ENCODE measurements at places on chromosomes 3 and 15.

DNA sequence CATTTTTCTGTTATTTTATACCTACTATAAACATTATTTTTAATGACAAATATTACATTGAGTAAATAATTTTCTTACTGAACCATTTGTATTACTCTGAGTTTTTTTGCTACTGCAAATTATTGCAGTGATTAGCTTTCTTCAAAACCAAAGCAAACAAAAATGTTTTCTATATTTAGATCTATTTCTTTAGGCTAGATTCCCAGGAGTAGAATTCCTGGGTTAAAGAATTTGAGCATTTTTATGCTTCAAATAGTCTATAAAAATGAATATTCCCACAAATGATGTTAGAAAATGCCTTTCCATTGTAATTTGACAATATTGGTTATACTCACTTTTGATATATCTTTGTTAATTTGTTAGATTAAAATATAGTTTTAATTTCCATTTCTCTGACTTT is 76.8 kb downstream of the LEKR1 start:
- DNase-seq = no peak

- no peak for DNase-seq
Measured at GRCh38 chr3:158830391-158830790, 28.5 kb downstream of the MFSD1 start.

DNA sequence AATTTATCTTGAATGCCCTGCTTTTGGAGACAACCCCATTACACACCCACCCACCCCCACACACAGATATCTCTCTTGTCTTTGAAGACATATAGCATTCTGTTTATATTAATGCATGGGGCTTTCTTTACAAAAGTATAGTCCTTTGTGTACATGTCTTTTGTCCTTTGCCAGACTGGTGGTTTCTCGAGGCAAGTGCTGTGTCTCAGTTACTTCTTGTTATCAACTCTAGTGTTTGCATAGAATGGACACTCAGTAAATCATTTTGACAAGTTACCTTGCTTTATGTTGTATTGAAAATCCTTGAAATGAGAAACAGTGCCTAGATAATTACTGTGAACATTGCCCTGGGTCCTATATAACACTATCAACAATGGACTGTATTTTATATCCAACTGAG is 33.9 kb downstream of the KBTBD8 start:
- no peak for DNase-seq

GRCh38 chr3:126129398-126129891 is 45.5 kb upstream of the SLC41A3 start:
- no peak for DNase-seq

DNA sequence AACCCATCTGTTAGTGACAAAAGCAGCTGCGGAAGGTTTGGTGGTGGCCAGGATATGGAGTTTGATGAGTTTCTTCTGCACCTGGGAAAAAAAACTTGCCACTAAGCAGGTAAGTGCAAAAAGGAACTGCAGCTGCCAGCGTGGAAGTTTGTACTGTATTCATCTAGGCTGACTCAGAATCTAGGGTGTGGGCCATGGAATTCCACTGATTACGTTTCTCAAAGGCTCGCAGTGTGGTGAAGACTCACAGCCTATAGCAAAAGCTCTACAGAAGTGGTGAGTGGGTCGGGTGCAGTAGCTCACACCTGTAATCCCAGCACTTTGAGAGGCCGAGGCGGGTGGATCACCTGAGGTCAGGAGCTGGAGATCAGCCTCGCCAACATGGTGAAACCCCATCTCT is 334.6 kb upstream of the GRM7 start:
- no peak for DNase-seq

- DNase-seq = no peak
Measured at GRCh38 chr3:161354554-161354953, 16.8 kb downstream of the SPTSSB start.

- no peak for DNase-seq
Measured at GRCh38 chr3:173913974-173914421, 516.5 kb downstream of the NLGN1 start.

- no peak for DNase-seq
Measured at GRCh38 chr15:56411122-56411749, 46.0 kb downstream of the TEX9 start.

DNA sequence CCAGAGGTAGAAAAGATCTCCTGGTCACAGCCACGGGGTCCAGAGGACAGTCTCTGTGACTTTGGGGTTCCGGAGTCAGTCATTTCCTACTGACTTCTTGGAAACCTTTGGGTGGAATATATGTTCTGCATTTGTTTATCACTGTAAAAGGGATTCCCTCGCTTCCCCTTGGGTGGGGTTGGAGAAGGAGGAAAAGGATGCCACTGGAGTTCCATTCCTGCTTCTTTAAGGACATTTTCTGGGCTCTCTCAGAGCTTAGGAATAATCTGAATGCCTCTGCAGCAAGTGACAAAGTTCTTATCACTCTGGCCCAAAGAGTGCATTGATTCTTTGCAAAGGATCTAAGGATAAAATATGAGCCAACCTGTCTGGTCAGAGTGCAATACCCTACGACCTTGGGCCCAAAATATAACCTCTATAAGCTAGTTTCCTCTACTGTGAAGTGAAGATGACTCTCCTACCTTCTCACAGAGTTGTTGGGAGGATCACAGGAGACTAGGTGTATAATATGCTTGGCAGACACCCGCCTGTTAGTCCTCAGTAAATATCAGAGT is 17.2 kb downstream of the ARHGEF3 start:
- no peak for DNase-seq

GRCh38 chr3:30146978-30147377 is 459.4 kb upstream of the TGFBR2 start:
- no peak for DNase-seq

- no peak for DNase-seq
Measured at GRCh38 chr3:40661284-40661683, 136.5 kb downstream of the ZNF621 start.

GRCh38 chr15:77738038-77738370 is 105.3 kb upstream of the LINGO1 start:
- no peak for DNase-seq

GRCh38 chr15:37616215-37616614 is 318.2 kb upstream of the TMCO5A start:
- DNase-seq = no peak

GRCh38 chr3:136187868-136188267 is 8.3 kb downstream of the MSL2 start:
- no peak for DNase-seq

GRCh38 chr3:8660175-8661118 is 15.8 kb upstream of the SSUH2 start:
- DNase-seq = no peak

GRCh38 chr3:45976191-45977091 is 19.2 kb downstream of the FYCO1 start:
- DNase-seq = no peak

Measured in GM03348 (cell line).